ENCODE measurements at places on chromosomes 5 and 9. TPM values are rescaled to one million over a fixed set of nuclear protein-coding genes. Genes with fewer than 3 reads are reported as not detected.
A peak's percentile ranks its signal among the peaks of the same experiment; 100 is the strongest.

GRCh38 chr5:171776770-171777759 lies 8.6 kb upstream of the SMIM23 start:
- no peaks in the 10 kb centered on the region for H3K4me1 ChIP-seq
- no peak for DNase-seq
- H3K36me3 ChIP-seq = no peaks in the 10 kb centered on the region

- H3K27me3 ChIP-seq = peaks cover 44% of the 10 kb centered on the region
- H3K4me3 ChIP-seq = no peak overlapping the region
- no peaks in the 10 kb centered on the region for H3K36me3 ChIP-seq
- no peak overlapping the region for H3K27ac ChIP-seq
- peaks cover 7% of the 10 kb centered on the region for H3K4me1 ChIP-seq
Observed at GRCh38 chr5:2758632-2759031, 7.2 kb upstream of the IRX2 start.

DNA sequence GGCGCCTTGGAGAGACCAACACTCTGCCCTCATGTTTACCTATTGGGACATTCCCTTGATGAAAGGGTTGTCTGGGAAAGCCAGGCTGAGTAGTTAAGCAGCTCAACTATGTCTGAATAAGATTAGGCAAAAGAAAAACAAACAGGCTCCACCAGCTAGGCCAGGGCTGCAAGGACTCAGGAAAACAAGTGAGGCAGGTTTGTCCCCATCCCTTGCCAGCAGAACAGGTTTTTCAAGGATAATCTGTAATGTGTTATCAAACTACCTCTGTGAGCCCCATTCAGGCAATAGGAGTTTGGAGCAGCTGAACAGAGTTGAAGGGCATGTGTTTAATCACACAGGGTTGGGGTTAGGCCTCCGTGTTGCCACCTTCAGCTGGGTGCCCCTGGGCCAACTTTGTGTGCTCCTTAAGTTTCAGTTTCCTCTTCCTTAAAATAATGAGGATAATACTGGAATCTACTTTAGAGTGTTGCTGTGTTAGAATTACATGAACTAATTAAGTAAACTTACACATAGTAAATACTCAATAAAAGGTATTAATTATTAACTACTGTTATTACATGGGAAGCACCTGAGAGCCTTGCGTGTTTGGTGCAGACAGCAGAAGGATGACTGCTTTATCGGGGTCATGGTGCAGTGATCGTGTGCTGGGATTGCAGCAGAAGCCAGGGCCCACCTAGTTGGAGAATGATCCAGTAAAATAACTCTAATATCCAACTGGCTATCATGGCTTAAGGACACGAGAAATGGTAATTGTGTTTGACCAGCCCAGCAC lies 72.1 kb upstream of the ATP10B start:
- H3K4me3 ChIP-seq = no peak overlapping the region
- no peaks in the 10 kb centered on the region for H3K36me3 ChIP-seq
- no peaks in the 10 kb centered on the region for H3K4me1 ChIP-seq
- H3K27ac ChIP-seq = no peak overlapping the region
- no peaks in the 10 kb centered on the region for H3K27me3 ChIP-seq

ZNF366 gene
- total RNA-seq = not detected

DNA sequence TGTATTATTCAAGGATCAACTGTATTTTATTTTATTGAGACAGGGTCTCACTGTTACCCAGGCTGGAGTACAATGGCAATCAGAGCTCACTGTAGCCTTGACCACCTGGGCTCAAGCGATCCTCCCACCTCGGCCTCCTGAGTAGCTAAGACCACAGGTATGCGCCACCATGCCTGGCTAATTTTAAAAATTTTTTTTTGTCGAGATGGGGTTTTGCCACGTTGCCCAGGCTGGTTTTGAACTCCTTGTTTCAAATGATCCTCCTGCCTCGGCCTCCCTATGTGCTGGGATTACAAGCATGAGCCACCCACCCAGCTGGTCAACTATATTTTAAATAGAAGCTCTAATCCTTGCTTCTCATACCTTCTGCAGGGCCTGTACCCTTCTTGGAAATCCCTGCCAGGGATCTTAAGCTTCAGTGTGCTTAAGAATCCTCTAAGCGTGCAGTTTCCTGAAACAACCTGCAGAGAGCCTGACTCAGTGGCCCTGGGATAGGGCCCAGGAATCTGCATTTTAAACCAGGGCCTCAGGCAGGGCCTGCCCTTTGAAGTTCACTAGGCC lies 2.9 kb downstream of the AKNA start:
- no peaks in the 10 kb centered on the region for H3K27me3 ChIP-seq
- H3K4me3 ChIP-seq = peak overlapping the region; percentile 97
- DNase-seq = no peak
- peak overlapping the region; percentile 93 for H3K27ac ChIP-seq
- H3K36me3 ChIP-seq = peaks cover 72% of the 10 kb centered on the region

GRCh38 chr5:8683496-8683895 lies 814.5 kb downstream of the MTRR start:
- H3K4me3 ChIP-seq = no peak overlapping the region
- no peak overlapping the region for H3K27ac ChIP-seq
- H3K4me1 ChIP-seq = no peaks in the 10 kb centered on the region
- H3K36me3 ChIP-seq = no peaks in the 10 kb centered on the region
- no peak for DNase-seq

All from activated B cell treated with CpG ODN at 0.5 μM for 24 hours (primary cell).